Ovary (tissue), 10 donors: ENCODE measurements at places on chromosomes 3 and 15. TPM values are rescaled to one million over a fixed set of nuclear protein-coding genes. Genes with fewer than 3 reads are reported as not detected.

DNA sequence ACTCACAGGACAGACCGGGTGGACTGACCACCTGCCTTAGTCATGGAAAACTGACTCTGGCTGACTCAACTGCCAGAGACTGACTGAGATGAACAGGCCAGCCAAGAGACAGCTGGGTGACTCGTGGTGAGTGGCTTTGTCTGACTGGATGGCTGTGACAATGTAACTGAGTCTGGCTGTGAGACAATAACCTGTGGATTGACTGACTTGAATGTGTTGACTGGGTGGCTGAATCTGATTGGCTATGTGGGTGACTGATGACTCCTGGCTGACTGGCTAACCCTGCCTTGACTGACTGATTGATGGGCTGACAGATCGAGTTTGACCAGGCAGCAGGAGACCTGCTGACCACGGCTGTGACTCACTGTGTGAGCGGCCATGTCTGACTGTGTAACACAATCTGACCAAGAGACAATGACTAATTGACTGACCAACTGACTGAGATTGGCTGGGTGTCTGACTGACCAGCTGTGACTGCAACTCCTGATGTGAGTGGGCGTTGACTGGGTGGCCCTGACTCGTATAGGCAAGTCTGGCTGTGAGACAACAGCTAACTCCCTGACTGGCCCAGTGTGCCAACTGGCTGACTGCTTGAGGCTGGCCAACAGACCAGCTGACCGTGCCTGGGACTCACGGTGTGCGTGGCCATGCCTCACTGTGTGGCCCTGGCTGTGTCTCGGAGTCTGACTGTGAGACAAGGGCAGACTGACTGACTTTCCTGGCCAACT is 509.1 kb downstream of the SHQ1 start:
- DNase-seq, result no peak

DNA sequence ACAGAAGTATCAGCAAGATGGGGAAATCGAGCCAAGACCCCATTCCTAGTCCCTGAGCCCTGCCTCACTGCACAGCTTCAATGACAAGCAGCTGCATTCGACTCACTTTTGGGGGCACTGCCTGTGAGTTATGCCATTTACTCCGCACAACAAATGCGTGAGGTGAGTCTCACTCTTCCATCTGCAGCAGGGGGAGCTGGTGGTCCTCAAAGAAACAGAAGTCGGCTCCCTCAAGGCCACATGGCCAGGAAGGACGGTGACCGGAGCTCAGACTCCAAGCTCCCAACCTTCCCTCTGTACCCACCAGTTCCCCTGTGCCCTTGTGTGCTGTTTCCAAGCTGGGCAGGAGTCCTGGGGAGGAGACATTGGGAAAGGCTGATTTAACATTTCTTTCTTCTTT is 127.7 kb upstream of the IQSEC1 start:
- DNase-seq, result no peak

GRCh38 chr15:60795889-60796288 is 316.9 kb upstream of the ICE2 start:
- DNase-seq, result no peak

DNA sequence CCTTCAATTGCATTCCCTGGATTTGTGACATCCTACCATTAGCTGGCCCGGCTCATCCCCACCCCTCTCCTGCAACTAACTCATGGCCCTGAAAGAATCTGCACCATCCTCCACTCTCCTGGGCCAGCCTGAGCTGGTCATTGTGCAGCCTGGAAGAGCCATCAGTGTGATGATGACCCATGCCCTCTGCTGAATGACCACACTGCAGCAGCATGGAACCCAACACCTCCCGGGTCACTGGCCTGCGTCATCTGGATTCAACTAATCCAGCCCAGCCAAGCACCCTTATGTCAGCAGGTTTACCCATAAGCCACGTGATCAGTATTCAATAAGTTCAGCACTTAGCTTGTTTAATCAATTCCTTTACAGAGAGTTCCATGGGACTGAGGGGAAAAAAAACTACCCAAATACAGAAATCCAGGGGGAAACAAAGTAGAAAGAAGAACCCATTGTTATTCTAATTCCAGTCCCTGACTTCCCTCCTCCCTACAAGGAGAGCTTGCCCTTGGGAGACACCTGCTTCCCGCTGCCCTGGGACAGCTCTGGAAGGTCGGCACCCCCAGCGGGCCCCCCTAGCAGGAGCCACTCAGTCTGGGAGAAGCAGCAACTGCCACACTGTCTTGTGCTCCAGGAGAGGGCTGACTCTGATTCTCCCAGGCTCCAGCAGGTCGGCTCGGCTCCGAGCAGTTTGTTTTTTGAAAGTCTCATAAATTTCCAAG is 309.1 kb upstream of the TLE3 start:
- no peak for DNase-seq

CCDC13 gene
- 0.75 TPM for polyA plus RNA-seq

GRCh38 chr3:28859897-28860296 is 421.0 kb upstream of the RBMS3 start:
- DNase-seq, result no peak

DNA sequence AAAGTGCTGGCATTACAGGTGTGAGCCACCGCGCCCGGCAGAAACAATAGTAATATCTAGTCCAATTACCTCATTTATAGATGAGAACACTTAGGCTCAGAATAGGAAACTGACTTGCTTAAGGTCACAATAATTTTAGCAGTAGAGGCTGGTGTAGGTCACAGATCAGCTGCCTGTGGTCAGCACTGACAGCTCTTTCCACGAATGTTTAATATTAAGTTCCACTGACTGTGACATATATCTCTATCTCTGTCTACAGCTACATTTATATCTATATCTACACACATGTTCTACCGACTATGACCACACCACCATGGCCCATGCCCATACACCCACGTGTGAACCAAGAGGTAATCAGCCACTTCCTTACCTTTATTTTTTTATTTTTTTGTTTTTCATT is 40.2 kb upstream of the DLG1 start:
- DNase-seq, result no peak

GRCh38 chr3:113660896-113661295 is 35.5 kb downstream of the USF3 start:
- DNase-seq, result no peak

HTR3E gene
- not detected for polyA plus RNA-seq

SLCO2A1 gene
- 23.6 TPM for polyA plus RNA-seq

DNA sequence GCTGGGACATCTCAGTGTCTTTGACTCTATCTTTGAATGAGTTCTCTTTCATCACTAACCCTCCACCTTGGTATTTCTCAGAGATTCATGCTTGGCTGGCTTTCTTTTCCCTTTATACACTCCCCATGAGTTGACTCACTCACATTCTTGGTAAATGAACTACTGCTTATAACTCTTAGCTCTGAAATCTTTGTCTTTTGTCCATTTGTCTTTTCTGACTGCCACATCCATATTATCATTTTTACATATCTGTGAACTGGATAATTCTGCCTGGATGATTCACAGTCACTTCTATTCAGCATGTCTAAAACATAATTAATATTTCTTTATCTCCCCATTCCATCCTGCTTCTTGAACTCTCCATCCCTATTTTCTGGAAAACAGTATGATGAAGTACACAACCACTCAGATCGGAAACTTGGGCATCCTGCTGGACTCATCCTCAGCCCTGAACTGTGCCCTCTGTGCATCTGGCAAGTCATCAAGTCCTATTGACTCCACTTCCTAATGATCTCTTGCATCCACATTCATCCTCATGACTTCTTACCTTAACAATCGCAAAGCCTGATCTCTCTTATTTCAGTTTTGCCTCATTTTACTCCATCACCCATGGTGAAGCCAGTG is 66.9 kb downstream of the KCNAB1 start:
- no peak for DNase-seq

DNA sequence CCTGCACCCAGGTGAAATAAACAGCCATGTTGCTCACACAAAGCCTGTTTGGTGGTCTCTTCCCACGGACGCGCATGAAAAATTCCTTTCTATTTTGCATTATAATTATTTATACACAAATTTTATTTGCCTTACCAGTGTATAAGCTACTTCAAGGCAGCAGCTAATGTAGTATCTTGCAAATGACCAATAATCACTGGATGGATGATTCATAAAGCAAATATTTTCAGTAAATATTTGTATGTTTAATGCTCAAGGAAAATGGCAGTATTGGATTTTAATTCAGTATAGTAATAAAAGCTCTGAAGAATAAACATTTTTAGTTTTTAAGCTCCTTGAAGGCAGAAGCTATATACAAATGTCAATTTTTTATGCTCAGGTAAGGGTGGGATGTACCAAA is 158.7 kb upstream of the NANOGP8 start:
- no peak for DNase-seq

DNA sequence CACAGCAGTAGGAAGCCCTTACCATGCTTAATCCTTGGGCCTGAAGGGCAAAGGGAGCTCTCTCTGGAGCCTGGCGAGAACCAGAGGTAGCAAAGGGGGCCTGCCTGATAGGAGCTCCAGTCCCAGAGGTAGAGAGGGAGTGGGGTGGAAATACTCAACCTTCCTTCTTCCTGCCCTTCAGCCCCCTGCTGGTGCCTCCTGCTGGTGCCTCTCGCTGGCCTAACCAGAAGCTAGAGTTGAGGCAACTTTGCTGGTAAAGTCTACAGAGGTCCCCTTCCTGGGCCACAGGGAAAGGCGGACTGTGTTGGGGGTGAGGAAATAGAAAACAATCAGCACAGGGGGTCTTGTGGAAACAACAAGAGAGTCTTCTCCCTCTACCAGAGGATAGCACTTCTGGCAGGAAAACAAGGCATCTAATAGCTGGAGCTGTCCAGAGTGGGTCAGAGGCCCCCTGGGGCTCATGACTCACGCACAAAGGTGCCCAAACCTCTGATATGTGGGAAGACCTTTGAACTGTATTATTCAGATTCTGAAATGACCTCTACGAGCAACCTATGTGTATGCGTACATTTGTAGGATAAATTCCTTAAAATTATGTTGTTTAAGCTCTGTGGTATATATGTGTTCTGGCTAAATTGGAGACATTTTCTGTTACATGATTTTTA is 133.9 kb downstream of the LRRC28 start:
- no peak for DNase-seq

NR2E3 gene
- polyA plus RNA-seq, result 0.04 TPM

CATSPER2 gene
- 2.5 TPM for polyA plus RNA-seq
